ENCODE measurements at places on chromosomes 11 and 22.

GRCh38 chr11:34707462-34707840 is 86.6 kb downstream of the EHF start:
- DNase-seq: no peak

DNA sequence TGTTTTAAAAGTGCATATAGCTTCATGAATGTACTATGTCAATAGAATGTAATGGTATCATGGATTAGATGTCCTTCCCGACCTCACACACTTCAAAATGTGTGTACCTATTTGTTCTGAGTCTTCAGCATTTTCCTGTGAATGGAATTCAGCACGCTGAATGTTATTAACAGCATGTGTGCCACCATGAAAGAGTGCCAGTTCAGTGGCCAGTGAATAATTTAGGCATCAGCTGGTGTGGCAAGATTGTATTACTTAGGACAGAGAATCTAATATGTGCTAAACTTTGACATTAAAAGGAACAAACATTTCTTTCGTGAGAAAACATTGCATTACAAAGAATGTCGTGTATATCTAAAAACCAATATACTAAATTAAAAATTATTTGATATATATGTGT is 46.4 kb downstream of the HIPK3 start:
- no peak for DNase-seq

GRCh38 chr11:75563978-75564552 is 2.0 kb downstream of the SERPINH1 start:
- DNase-seq: no peak

- DNase-seq: no peak
Observed at GRCh38 chr22:30602049-30602448, 4.9 kb upstream of the TCN2 start.
